ENCODE measurements at places on chromosomes 3 and 15. TPM values are rescaled to one million over a fixed set of nuclear protein-coding genes. Genes with fewer than 3 reads are reported as not detected.

DNA sequence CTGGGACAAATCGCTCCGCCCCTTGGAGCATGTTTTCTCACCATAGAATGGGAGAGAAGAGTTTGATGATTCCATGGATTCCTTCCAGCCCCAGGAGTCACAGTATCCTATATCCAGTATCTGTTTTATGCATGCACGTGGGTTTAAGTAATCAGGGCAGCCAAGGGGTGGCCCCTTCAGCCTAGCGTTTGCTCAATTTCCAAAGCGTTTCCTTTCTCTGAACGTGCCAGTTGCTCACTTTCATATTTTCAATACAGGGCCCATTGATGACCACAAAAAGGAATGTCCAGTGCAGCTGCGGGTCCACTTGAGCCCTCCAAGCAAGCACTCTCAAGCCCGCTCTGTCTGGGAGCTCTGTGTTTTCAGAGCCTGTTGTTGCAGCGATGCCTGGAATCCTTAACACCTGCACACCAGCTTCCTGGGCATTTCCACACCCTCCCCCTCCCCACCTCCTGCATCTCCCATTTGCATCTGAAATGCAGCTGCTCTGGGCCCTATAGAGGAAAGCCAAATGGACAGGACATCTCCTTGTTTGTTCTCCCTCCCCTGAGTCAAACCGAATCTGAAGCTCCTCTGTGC lies 164.3 kb upstream of the LPP start:
- H3K36me3 ChIP-seq: peaks cover 16% of the 10 kb centered on the region
- no peak overlapping the region for H3K27ac ChIP-seq
- peaks cover 62% of the 10 kb centered on the region for H3K4me1 ChIP-seq
- no peak for DNase-seq
- H3K4me3 ChIP-seq: no peak overlapping the region

DNA sequence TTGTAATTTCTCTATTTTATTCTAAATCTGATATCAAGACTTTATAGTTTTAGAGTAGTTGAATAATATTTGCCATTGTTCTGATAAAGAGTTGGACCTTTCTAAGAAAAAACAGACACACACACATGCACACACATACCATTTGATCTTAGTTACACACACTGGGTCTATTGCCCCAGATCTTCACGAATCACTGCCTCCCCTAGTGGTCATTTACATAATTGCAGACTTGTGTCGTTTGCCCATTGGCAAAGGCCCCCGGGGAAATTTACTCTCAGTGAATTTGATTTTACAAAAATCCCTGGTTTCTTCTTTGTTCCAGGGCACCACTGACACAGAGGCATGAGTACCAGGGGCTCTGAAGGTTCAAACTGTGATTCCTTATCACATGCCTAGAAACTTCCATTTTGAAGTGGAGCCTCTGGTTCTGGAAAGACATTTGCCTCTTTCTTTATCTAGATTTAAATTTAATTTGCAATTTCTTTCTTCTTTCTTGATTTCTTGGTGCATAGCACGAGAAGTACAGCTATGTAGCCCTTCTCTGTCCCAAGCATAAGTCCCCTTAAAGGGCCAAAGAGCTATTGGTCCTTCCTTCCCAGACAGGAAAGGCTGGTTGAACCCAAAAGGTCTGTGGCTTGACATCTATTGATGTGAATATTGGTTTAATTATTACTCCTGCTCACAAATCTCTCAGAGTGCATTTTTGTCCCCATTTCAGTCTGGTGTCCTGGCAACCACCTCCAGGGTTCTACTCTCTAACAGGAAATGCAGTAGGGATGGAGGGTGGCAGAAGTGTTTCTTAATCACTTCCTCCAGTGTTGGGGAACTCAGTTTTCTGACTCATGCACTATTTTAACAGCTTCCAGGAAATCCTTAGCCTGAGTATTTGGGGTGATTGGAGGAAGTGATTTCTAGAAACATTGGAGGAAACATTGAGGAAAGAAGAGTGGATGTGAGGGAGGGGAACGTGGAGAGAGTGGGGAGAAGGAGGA lies 32.4 kb upstream of the SLC6A11 start:
- H3K27me3 ChIP-seq: peaks cover 20% of the 10 kb centered on the region
- H3K4me3 ChIP-seq: no peak overlapping the region
- H3K27ac ChIP-seq: no peak overlapping the region
- no peaks in the 10 kb centered on the region for H3K36me3 ChIP-seq
- peaks cover 11% of the 10 kb centered on the region for H3K4me1 ChIP-seq
- DNase-seq: peak; percentile 28

EXD1 gene
- not detected for total RNA-seq

THAP10 gene
- total RNA-seq: 0.15 TPM

GRCh38 chr3:24354230-24354629 lies 140.4 kb downstream of the THRB start:
- H3K27ac ChIP-seq: no peak overlapping the region
- no peaks in the 10 kb centered on the region for H3K27me3 ChIP-seq
- DNase-seq: no peak
- no peak overlapping the region for H3K4me3 ChIP-seq

- no peak overlapping the region for H3K27ac ChIP-seq
- H3K4me1 ChIP-seq: no peaks in the 10 kb centered on the region
- H3K4me3 ChIP-seq: no peak overlapping the region
- no peaks in the 10 kb centered on the region for H3K27me3 ChIP-seq
These were observed 541.6 kb upstream of the ALCAM start for GRCh38 chr3:104825116-104825515.

DNA sequence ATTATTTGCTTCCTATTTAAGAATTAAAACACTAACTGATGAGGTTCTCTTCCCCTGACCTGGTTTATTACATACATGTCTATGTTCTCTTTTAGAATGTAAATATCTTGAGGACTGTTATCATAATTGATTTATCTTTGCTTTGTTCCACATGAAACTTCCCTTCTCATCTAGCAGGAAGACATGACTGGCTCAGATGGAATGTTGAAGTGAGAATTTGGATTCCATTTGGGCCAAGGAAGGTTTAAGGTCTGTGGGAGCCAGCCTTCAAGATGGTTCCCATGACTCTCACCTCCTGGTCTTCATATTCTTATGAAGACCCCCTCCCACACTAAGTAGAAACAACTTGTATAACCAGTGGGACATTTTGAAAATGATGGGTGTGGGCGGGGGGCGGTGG lies 222.2 kb upstream of the GADL1 start:
- no peak overlapping the region for H3K27ac ChIP-seq

DNA sequence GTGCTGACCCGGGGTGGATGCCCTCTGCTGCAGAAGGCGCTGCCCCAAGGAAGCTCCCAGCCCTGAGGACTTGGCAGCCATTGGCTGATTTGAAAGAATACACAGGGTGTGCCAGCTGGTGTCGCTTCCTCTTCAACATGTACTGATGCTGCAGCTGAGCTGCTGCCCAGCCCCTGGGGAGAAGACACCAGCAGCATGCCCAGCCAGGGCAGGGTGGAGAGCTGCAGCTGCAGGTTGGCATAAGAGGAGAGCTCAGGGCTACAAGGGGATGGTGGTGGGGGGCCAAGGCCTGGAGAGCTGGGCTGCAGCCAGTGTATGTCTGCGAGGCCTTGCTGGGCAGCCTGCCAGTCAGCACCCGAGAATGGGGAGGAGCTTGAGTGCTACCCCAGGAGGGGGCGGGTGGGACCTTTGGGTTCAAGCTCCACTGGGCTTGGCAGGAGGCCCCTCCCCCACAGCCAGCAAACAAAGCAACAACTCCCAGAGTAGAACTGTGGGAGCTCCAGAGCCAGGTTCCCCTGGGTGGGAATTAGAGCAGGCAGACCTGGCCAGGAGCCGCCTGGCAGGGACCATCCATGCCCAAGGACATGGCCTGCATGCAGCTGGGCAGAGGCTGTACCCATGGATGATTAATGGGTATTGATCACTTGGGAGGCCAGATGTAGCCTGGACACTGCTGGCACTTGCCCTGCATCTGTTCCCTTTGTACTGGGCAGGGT lies 9.2 kb upstream of the SEMA4B start:
- peak; percentile 37 for DNase-seq
- peaks cover 9% of the 10 kb centered on the region for H3K36me3 ChIP-seq
- peaks cover 45% of the 10 kb centered on the region for H3K4me1 ChIP-seq
- H3K27me3 ChIP-seq: no peaks in the 10 kb centered on the region
- H3K27ac ChIP-seq: peak overlapping the region; percentile 74

SST gene
- not detected for total RNA-seq

- H3K4me1 ChIP-seq: peaks cover 36% of the 10 kb centered on the region
- H3K36me3 ChIP-seq: peaks cover 72% of the 10 kb centered on the region
- peak within 1 kb of the TSS; percentile 93 for H3K4me3 ChIP-seq
- peak within 1 kb of the TSS; percentile 88 for H3K27ac ChIP-seq
These were observed at the start of gene ABCF3 for GRCh38 chr3:184186184-184186901. ABCF3 (plus strand) TSS chr3:184186199; CDS start chr3:184186208, 9 bp downstream.

DUOX2 gene
- total RNA-seq: 0.23 TPM

DNA sequence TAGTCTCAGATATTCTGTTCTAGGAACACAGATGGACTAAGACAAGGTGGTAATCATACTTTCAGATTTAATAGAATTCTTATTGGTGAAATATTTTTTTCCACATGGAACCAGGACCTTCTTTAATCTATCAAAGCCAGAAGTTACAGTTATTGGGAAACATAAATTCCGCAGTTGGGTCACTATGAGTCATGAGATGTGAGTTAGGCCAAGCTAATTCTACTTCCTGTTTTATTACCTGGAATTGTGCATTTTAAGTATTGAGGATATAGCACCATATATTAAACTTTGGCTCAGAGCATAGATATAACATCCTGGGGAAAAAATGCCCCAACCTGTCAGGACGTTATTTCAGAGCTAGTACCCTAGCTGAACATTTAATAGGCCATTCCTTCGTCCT lies 96.4 kb upstream of the P3H2 start:
- no peaks in the 10 kb centered on the region for H3K4me1 ChIP-seq
- no peaks in the 10 kb centered on the region for H3K36me3 ChIP-seq
- H3K27me3 ChIP-seq: no peaks in the 10 kb centered on the region
- no peak overlapping the region for H3K27ac ChIP-seq
- no peak for DNase-seq

- no peak for DNase-seq
- H3K27me3 ChIP-seq: no peaks in the 10 kb centered on the region
- no peak overlapping the region for H3K4me3 ChIP-seq
- H3K36me3 ChIP-seq: no peaks in the 10 kb centered on the region
- no peak overlapping the region for H3K27ac ChIP-seq
These were observed 4.7 kb upstream of the CEP97 start for GRCh38 chr3:101719604-101720185.

- DNase-seq: no peak
- no peaks in the 10 kb centered on the region for H3K27me3 ChIP-seq
- H3K4me1 ChIP-seq: no peaks in the 10 kb centered on the region
- no peaks in the 10 kb centered on the region for H3K36me3 ChIP-seq
- H3K4me3 ChIP-seq: no peak overlapping the region
- H3K27ac ChIP-seq: no peak overlapping the region
These were observed 181.7 kb upstream of the SNTN start for GRCh38 chr3:63470745-63471144.

- no peak for DNase-seq
- peaks cover 53% of the 10 kb centered on the region for H3K4me1 ChIP-seq
- no peak overlapping the region for H3K4me3 ChIP-seq
- H3K27ac ChIP-seq: no peak overlapping the region
- peaks cover 27% of the 10 kb centered on the region for H3K36me3 ChIP-seq
These were observed 172.4 kb downstream of the KLHL25 start for GRCh38 chr15:85622221-85622831.

NANOGP8 gene
- total RNA-seq: not detected

DNA sequence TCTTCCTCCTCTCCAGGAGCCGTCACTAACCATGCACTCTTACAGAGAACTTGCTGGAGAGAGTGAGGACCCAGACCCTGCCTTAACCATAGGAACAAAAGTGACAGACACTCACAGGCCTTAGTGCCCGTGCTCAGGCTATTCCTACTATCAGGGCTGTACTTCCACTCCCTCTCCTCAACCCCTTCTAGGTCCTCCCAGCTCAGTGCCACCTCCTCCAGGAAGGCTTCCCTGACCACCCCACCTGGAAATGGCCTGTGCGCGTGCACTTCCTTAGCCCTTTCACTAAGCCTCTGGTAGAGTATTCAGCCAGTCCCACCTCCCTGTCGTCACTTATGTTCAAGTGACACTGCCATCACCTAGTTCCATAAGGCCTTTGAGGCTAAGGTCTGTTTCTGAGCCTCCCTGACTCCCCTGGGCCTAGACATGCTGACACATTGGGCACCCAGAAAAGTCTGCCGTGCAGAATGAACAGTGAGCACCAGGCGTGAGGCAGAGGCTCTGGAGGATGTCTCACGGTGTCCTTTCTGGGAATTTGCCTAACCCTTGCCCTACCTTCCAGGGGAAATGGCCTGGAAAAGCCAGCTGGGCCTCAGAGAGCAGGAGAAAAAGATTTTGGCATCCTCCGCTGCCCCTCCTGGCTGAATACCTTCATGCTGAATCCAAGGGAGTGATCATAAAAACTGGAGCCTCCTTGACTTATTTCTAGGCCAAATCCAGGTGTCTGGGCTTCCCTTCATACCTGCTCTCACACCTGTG lies 108.6 kb upstream of the SMAD3 start:
- H3K27ac ChIP-seq: no peak overlapping the region
- H3K4me1 ChIP-seq: no peaks in the 10 kb centered on the region
- no peak for DNase-seq
- no peaks in the 10 kb centered on the region for H3K36me3 ChIP-seq

DNA sequence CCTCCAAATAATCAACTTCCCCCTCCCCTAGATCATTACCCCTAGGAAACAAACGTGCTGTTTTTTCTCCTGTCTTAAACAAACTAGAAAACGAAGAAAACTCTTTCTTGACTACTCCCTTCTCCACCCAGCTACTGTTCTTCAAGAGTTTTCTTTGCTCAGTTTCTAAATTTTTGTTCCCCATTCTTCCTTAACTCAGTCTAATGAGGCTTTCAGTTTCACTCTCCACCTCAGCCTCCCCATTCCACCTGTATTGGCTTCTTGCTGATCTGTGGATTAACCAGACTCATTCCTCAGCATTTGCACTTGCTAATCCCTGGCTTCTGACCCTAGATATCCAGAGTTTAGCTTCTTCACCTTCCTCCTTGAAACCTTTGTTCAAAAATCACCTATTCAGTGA lies 26.8 kb downstream of the SERPINI1 start:
- peaks cover 2% of the 10 kb centered on the region for H3K27me3 ChIP-seq
- H3K4me3 ChIP-seq: no peak overlapping the region
- no peaks in the 10 kb centered on the region for H3K4me1 ChIP-seq
- no peak for DNase-seq

- no peak for DNase-seq
- no peak overlapping the region for H3K4me3 ChIP-seq
- H3K4me1 ChIP-seq: peaks cover 40% of the 10 kb centered on the region
- H3K27ac ChIP-seq: no peak overlapping the region
These were observed 24.6 kb downstream of the OPA1 start for GRCh38 chr3:193617628-193618027.

GPR171 gene
- total RNA-seq: 222 TPM

DNA sequence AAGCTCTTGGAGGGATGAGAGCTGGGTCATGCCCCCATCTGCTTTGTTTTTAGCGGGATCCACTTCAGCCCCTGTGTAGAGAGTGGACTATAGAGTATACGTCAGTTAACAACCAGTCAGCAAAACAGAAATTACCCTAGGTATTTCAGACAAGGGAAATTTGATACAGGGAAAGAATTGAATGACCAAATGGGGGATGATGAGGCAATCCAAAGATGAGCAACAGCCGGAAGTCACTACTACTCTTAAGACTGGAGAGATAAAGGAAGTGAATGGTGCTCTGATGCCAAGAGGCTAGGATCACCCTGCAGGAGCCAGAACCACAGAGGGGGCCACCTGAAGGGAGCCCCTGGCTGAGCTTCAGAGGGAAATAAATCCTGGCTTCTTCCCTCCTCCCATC lies 1.7 kb upstream of the GPR62 start:
- H3K4me1 ChIP-seq: peaks cover 7% of the 10 kb centered on the region
- no peak overlapping the region for H3K27ac ChIP-seq
- DNase-seq: no peak
- H3K36me3 ChIP-seq: peaks cover 3% of the 10 kb centered on the region
- H3K4me3 ChIP-seq: no peak overlapping the region
- peaks cover 35% of the 10 kb centered on the region for H3K27me3 ChIP-seq

SLC28A2 gene
- not detected for total RNA-seq

Measured in activated CD4-positive, alpha-beta memory T cell treated with anti-CD3 and anti-CD28 coated beads, Interleukin-2, amount 10 ng/mL, durations not matched to agents 7 days and 5 days (primary cell).